Esophagus squamous epithelium (tissue), 5 donors: ENCODE measurements at places on chromosomes 5 and 9.

DNA sequence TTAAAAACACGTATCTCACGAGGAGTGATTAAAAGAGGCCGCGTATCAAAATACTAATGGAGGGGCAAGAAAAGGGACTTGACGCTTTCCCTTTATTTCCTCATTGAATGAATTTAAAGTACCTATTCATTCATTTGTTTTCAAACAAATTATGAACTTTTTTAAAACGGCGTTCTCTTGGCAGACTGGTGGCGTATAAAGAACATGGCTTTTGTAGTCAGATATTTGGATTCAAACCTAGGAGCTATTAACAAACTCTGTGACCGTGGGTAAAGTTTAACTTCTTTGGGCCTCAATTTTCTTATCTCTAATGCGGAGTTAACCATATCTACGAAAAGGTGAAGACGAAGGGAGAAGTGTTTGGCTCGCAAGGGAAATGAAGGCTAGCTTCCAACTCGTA lies 876 bp downstream of the CAAP1 start:
- DNase-seq, result no peak

GRCh38 chr9:119284587-119285337 lies 84.5 kb downstream of the BRINP1 start:
- DNase-seq, result no peak

DNA sequence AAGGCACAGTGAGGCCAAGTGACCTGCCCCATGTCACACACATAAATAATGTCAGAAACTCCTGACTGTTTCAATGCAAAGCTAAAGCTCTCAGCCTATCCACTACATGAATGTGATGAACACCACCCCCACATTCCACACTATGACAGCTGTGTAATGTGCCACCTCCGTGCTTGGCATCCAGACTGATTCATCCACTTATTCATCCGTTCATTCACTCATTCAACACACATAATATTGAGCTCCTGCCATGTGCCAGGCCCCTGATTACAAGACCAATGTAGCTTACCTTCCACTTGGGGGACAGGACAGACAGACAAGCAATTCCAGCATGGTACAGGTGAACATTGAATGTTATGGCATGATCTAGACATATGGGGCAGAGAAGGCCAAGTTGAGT lies 46.2 kb upstream of the FABP6 start:
- no peak for DNase-seq

DNA sequence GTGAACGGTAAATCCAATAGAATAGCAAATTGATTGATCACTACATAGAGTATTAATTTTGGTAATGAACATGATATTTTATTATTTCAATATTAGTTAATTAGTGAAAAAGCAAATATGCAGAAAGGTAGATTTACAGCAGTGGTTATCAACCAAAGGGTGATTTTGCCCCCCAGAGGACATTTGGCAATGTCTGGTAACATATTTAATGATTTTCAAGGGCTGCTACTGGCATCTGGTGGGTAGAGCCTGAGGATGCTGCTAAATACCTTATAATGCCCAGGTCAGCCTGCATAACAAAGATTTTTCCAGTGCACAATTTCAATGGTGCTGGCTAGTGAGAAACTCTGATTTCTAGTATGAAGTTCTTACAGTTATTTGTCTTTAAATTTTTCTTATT lies 1313.7 kb downstream of the PTPRD start:
- no peak for DNase-seq

GRCh38 chr5:66869347-66869746 lies 273.2 kb downstream of the MAST4 start:
- no peak for DNase-seq

DNA sequence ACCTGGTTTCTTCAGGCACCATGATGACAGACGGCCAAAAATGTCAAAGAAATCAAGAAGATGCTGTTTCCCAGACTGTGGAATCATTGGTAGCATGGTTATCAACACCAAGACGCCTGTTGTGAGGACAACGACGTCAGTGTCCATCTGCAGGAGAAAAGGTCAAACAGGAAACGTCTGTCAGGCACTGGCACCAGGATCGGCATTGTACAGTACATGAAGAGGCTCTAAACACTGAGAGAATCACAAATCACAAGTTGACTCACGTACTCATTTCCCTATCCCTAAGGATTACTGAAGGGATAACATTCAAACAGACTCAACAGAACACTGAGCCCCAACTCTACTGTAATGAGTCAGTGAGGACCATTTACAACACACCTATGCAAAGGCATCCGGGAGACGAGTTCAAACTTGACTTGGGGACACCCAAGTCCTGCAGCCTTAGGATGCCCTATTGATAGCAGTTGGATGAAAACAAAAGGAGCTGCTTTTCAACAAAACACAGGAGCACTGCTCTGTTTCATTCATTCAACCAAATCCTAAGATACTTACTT lies 21.0 kb downstream of the TSC1 start:
- DNase-seq, result no peak

DNA sequence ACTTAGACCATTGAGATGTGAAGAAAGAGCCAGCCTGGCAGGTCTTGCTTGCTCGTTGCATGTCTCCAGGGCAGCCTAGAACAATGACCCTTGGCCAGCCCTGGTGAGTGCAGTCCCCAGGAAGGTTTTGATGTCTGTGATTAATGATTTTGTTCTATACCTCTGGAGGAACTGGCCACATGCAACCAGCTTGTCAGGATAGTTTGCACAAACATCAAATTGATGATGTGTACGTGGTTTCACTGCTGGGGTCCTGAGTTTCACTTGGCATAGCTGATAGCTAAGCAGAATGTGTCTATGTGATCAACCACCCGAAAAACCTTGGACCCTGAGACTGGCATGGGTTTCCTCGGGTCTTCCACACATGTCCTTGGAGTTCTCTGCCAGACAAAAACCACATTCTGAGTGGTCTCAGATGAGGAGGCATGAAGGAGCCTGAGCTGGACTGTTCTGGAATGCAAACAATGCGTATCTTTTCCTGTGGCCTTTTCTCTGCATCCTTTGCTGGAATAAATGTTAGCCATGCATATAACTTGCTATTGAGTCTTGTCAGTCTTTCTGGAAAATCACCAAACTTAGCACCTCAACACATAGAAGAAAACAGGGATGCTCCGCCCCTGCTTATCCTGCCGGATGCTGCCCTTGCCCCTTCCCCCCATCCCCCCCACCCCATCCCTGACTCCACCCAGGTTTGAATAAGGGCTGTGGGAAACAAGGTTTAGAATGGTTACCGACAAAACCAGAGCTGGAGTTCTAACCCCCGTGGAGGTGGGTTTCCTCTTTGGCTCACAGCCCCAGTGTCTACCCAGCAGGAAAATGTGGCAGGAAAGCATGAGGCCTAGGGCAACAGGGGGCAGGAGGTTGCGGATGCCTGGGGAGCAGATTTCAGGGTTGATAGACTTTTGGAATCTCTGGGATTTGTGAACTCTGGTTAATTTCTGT lies 50.1 kb upstream of the ANKRD33B start:
- DNase-seq, result no peak

GRCh38 chr9:32136700-32137339 lies 247.6 kb upstream of the ACO1 start:
- no peak for DNase-seq

DNA sequence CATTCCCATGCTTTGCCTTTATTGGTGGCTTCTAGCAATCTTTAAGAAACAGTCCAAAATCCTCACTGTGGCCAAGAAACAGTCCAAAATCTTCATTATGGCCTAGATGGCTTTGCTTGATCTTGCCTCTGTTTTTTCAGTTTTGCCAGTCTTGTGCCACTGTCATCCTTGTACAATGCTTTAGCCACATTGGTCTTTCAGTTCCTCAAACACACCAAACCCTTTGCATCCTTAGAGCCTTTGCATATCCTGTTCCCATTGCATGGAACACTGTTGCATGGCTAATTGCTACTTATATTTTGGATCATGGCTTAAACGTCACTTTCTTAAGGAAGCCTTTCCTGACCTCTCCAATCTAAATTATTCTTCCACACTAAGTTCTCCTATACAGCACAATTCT lies 22.1 kb downstream of the MRRF start:
- DNase-seq, result no peak

GRCh38 chr5:61268871-61269270 lies 63.2 kb upstream of the ZSWIM6 start:
- DNase-seq, result no peak

GRCh38 chr5:178074266-178074952 lies 38.9 kb upstream of the N4BP3 start:
- no peak for DNase-seq

DNA sequence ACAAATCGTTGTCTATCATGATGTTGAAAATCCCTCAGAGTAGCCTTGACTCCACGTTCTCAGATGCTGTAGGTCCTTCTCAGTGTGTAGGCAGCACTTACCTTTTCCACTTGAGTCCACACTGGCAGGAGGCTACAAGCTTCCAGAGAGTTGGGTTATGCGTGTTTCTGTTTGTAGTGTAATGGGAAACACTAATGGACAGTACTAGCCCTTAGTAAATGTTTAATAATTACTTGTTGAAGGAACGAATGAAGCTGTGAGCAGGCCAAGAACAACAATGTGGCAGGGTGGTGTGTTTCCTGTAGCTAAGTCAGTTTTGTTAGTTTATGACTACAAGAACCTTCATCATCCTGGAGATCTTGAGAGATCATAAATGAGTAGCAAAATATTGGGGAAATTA lies 83.5 kb downstream of the ARHGAP26 start:
- no peak for DNase-seq

DNA sequence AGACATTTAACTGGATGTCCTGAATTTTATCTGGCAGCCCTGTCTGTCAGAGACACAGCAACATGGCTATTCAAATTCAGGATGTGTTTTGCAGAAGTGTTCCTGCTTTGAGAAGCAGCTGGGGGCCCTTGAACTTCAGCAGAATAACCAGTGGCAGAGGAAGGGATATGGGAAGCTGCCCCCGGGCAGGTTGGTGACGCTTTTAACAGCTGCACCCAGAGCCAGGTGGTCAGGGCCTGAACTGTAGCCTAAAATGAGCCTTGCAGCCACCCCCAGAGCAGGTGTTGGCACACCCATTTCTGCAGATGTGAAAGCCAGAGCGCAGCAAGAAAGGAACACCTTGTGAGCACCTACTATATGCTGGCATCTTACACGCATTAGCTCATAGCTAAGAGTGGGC lies 128.7 kb upstream of the BOD1 start:
- no peak for DNase-seq

DNA sequence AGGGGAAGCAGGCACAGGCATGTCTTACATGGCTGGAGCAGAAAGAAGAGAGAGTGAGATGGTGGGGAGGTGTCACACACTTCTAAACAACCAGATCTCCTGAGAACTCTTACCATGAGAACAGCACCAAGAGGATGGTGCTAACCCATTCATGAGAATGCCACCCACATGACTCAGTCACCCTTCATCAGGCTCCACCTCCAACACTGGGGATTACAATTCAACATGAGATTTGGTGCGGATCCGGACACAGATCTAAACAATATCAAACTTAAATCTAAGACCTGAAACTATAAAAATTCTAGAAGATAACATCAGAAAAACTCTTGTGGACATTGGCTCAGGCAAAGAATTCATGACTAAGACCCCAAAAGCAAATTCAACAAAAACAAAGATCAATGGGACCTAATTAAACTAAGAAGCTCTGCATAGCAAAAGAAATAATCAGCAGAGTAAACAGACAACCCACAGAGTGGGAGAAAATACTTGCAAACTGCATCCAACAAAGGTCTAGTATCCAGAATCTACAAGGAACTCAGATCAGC lies 65.4 kb downstream of the SPATA31C2 start:
- no peak for DNase-seq

DNA sequence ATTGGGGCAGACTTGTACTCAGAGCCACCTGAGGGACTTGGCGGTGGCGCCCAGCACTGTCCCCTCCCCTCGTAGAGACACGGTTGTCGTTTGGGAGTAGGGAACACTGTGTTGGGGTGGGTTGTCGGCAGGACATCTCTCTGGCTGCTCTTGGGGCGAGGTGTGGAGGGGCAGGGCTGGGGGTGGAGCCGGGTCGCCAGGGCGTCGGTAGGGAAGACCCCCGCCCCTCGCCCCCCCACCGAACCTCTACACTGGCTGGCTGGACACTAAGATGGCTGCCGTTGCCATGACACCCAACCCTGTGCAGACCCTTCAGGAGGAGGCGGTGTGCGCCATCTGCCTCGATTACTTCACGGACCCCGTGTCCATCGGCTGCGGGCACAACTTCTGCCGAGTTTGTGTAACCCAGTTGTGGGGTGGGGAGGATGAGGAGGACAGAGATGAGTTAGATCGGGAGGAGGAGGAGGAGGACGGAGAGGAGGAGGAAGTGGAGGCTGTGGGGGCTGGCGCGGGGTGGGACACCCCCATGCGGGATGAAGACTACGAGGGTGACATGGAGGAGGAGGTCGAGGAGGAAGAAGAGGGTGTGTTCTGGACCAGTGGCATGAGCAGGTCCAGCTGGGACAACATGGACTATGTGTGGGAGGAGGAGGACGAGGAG lies 778 bp downstream of the TRIM41 start:
- DNase-seq, result no peak

DNA sequence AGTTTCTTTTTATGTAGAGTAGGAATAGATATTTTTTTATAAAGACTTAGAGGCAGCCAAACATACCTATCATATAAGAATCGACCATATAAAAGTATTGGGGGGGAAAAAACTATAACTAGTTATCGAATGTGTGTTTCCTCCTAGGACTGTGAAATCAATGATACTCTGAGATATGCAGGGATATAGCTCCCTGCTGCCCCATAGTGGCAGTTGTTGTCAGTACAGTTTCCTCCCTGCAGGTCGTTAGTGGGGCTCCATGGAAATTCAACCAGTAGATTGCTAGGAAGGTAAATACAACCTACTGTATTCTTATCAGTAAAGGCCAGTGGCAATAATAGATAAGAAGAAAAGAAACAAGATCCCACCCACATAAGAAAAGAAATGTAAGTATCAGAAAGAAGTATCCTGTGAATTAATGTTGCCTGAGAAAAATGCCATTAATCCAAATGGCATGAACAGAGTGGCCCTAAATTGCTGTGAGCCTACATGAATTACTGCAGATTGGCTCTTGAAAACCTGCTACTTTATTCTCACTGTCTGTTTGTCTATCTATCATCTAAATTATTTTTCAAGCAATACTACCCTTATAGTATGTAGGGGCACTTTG lies 136.9 kb upstream of the FBN2 start:
- no peak for DNase-seq

- no peak for DNase-seq
These were observed 183.4 kb upstream of the NR3C1 start for GRCh38 chr5:143586781-143587362.

- no peak for DNase-seq
These were observed 46.5 kb downstream of the ZNF474 start for GRCh38 chr5:122175852-122176251.

- no peak for DNase-seq
These were observed 167.9 kb upstream of the CD180 start for GRCh38 chr5:67364381-67364970.
